ENCODE measurements at places on chromosomes 6 and 20.
A peak's percentile ranks its signal among the peaks of the same experiment; 100 is the strongest.

GRCh38 chr6:131765804-131766135, 42.0 kb upstream of the ENPP1 start:
- no peak for DNase-seq

DNA sequence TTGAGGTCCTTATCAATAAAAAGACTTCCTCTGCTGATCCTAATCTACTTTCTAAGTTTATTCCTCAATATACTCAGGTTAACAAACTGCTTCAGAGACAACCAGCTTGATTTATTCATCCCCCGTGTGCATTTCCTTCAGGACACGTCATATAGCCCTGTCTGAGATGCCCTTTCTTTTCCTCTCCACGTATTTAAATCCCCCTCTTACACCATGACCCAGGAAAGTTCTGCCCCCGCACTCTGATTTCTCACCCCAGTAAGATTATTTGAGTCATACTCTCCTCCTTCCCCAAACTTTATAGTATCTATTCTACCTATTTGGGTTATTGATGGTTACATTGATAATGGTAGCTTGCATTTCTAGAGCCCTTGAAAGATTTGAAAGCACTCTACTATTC, 9.8 kb upstream of the CGA start:
- no peak for DNase-seq

- DNase-seq, result no peak
Measured at GRCh38 chr20:21517566-21518277, 3.9 kb upstream of the NKX2-2 start.

GRCh38 chr6:124819346-124819745, 142.9 kb upstream of the RNF217 start:
- peak; percentile 29 for DNase-seq

- DNase-seq, result no peak
Measured at GRCh38 chr6:34146021-34146782, at the start of gene GRM4. GRM4 (minus strand) TSS chr6:34146087; CDS start chr6:34133496, 12,591 bp downstream.

- peak; percentile 67 for DNase-seq
Measured at GRCh38 chr6:68087399-68088133, 547.5 kb upstream of the ADGRB3 start.

- DNase-seq, result peak; percentile 95
Measured at GRCh38 chr20:17558154-17558940, 11.5 kb upstream of the DSTN start.

DNA sequence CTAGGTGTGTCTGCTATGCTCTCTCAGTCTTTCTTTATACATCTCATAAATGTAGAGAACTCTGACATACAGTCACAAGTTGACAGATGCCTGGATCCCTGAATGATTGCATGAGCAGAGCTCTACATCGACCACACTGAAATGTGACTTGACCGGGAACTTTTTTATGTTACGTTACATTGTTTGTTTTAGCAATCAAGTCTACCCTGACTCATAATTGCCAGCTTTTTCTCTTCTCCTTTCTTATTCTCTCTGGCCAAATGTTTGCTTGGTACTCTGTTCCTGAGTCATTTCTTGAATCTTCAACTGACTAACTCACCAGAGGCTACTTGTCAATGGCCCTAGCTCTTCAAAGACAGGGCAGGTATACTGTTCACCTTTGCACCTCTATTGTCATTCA, 213.6 kb upstream of the DTNBP1 start:
- DNase-seq, result peak; percentile 9

DNA sequence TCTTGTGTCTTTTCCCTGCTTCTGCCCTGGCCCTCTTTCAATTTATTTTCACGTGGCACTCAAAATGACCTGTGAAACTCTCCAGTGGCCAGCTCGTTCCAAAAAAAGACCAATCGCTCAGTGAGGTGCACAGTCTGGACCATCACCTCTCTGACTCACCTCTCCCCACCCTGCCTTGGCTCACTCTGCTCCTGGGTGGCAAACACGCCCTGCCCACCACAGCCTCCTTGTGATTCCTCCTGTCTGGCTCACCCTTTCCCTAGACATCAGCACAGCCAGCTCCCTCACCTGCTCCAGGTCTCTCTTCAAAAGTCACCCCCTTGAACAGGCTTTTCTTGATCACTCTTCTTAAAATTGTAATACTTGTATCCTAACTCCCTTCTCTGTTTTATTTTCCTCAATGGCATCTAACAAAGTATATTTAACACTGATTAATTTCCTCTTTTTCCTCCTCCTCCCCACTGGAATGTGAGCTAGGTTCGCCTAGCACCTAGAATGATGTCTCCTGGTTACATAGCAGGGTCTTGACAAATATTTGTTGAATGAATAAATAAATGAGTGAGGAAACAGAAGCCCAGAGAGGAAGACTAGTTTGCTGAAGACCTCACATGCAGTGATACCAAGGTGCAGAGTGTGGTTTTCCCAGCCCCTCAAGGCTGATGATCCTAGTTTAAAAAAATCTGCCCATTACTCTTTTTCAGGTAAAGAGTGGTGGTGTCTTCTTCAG, 109.0 kb downstream of the GJA10 start:
- DNase-seq, result no peak

- DNase-seq, result peak; percentile 39
Measured at GRCh38 chr6:169051371-169051770, 202.3 kb downstream of the THBS2 start.

DNA sequence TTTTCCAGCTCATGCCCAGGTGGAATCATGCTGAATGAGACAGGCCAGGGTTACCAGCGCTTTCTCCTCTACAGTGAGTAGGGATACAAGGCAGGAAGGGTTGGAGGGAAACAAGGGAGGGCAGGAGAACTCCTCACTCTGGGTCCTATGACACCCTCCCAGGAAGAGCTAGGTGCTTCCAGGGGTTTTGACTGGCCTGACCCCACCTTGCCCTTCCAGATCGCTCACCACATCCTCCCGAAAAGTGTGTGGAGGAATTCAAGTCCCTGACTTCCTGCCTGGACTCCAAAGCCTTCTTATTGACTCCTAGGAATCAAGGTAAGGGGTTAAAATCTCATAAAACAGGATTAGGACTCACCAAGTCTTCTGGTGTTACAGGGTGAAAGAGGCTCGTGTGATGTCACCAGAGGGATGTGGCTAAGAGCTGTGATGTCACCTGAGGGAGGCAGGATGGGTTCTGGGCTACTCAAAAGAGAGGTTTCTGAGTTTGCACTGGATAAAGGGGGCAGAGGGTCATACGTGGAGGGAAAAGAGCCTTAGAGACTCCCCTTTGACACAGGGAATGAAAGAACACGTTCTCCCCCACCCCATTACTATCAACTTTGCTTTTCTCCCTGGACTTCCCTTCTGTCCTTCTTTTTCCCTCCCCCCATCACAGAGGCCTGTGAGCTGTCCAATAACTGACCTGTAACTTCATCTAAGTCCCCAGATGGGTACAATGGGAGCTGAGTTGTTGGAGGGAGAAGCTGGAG, 1.9 kb downstream of the APOM start:
- no peak for DNase-seq

Measured in fibroblast of lung (primary cell).